ENCODE measurements at places on chromosomes 1 and 21. TPM values are rescaled to one million over a fixed set of nuclear protein-coding genes. Genes with fewer than 3 reads are reported as not detected.

The SLC37A1 gene
- 10.0 TPM for total RNA-seq

The ARHGAP30 gene
- total RNA-seq, result 5.5 TPM

The TEDDM1 gene
- total RNA-seq, result not detected

The TMEM51 gene
- total RNA-seq, result 26.0 TPM

The PAQR6 gene
- total RNA-seq, result 1.9 TPM

The LRRC71 gene
- 0.35 TPM for total RNA-seq

The LCE1A gene
- not detected for total RNA-seq

The MPZ gene
- total RNA-seq, result 8.2 TPM

The OR14I1 gene
- total RNA-seq, result not detected

The HTR6 gene
- total RNA-seq, result 0.47 TPM

The RGS2 gene
- total RNA-seq, result 46.0 TPM

The FAM177B gene
- total RNA-seq, result not detected

The ELAVL4 gene
- 0.99 TPM for total RNA-seq
